ENCODE measurements at places on chromosomes 4 and X.

- no peak for DNase-seq
These were observed 63.1 kb downstream of the ANOS1 start for GRCh38 chrX:8668813-8669212.

DNA sequence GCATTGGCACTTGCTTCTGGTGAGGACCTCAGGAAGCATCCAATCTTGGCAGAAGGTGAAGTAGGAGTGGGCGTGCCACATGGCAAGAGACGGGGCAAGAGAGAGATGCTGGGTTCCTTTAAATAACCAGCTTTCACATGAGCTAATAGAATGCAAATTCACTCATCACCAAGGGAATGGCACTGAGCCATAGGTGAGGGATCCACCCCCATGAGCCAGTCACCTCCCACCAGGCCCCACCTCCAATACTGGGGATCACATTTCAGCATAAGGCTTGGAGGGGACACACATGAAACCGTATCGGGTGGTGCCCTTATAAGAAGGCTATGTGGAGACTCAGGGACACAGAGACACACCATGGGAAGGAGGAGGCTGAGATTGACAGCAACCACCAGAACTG lies 140.0 kb upstream of the MSX1 start:
- no peak for DNase-seq

DNA sequence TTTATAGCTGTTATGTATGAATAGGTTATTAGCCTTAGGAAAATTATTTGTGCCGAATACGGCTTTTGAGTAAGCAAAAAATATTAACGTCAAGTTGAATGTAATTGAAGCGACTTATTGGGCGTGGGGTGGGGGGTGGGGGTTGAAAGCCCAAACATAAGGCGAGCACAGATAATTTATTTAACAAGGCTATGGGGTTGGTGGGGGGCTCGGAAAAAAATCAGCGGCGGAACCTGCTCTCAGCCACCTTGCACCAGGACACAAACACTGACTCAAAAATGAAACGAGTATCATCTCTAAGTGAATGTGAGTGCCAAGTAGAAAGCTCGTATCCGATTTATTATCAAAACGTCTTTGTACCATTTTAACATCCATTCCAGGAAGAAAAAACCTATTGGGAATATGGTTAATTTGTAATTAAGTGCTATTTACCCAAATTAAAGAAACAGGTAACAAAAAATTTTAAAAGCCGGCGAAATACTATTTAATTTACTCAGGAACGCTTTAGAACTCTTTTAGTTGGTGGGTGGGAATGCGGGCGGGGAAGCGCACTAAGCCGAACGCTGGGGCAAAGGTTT lies 902 bp upstream of the LARP1B start:
- DNase-seq, result no peak

DNA sequence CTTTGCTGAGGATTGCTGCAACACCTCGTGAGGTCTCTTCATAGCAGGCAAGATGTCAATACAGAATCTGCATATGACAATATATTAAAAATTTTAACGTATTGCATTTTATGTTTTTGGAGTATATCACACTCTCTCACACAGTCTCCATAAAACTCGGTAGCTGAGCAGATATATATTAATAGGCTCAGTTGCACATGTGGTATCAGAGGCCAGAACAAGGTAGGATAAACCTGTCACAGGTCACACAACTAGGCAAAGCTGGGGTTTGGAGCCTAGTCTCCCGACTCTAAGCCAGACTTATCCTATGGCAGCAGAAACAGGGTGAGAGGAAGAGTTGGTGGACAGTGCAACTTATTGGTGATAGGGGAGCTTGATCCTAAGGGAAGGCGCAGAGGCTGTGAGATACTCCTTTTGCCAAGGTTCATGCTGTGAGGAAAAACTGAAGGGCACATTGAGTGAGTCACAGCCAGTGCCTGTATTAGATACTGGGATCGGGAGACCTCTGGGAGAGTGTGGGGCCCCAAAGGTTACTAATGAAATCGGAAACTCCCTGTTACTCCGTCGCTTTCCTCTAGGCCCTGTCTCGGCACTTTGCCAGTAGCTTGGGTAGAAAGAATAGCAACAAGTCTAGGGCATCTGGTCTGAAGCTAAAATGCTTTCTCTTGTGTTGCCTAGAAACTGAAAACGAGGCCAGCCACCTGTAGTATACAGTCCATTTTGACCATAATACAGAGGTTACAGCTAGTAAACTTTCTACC lies 195.7 kb downstream of the ARHGAP10 start:
- DNase-seq, result no peak

- DNase-seq, result no peak
These were observed 113.7 kb downstream of the BMP15 start for GRCh38 chrX:51024106-51024696.

DNA sequence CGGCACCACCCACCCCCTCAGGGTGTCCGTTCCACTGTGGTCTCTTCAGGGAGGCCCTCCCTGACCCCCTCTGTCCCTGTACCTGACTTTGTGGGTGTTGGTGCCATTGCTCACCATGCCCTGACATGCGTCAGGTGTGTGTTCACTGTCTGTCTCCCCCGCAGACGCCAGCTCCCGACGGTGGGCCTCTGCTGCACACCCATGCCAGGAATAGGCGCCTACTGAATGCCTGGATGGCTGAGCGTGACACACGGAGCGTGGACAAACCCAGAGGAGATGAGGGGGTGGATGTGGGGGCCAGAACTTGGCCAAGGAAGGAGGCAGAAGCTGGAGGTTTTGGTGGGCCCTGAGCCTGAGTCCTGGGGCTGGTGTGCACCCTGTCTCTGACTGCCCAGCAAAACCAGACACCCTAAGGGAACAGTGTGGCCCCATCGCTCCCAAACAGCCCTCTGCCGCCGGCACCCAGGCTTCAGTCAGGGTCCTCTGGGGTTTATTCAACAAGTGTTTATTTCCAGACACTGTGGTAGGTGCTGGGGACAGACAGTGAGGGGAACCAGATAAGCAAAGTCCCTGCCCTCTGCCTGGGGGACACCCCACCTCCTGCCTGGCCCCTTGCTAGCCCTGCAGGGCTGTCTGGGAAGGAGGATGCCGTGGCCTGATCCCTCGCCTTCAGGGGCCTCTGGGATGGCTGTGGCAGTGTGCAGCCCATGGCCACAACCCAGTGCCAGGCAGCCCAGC lies 76.9 kb downstream of the WFS1 start:
- DNase-seq, result no peak

DNA sequence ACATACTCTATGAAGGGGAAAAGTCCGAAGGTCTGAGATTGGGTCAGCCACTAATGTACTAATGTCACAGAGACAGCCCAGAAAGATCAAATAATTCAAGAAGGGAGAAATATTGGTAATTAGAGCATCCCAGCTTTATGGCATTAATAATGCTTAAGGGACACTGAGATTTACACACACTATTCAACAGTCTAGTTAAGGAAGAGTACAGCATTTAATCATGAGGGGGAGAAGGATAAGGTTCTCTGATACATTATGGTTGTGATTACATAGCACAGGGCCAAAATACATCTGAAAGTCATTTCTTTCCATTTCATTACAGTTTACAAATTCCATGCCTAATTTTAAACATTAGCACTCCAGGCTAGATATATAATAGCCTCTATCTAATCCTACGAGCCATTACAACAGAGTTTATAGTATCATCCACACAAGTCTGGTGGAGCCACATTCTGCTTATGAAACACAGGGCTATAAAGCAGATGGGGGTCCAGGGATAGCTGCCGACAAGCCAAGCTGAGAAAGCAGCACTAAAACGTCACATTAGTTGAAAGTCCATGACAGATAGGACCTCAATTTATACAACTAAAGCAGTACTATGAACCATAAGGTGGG lies 108.0 kb upstream of the GRIA3 start:
- DNase-seq, result no peak

DNA sequence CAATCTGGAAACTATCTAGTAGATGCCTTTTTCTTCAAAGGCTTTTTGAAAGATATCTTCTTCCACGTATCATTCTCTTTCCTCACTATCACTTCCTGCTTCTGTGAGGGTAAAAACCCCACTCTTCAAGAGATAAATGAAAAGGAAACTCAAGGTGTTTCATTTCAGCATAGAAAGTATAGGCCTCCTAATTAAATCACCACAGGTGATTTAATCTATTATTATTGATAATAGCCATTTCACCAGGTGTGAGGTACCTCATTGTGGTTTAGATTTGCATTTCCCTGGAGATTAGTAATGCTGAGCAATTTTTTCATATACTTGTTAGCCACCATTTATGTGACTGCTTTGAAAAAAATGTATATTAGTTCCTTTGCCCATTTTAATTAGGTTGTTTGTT lies 92.0 kb upstream of the EMCN start:
- DNase-seq, result no peak

DNA sequence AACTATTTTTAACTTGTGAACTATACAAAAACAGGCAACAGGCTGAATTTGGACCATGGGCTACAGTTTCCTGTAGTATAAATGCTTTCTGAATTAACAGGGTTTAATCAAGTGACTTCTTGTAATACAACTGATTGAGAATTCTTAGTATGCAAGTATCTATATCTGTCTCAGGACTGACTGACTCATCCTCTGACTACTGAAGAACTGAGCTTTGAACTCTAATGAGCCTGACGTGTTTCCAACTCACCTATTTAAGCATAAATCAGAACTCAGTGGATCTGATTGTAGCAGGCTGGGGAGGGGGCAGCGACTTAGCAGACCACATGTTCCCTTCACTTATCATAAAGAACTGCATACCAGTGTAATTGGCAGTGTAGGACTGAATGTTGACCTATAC lies 7.8 kb downstream of the SPATA4 start:
- no peak for DNase-seq

Measured in CD4-positive, alpha-beta T cell treated with Interleukin-1 beta for 1 hour (primary cell).